Coronary artery (tissue), 2 donors: ENCODE measurements at places on chromosomes 6 and 20.

DNA sequence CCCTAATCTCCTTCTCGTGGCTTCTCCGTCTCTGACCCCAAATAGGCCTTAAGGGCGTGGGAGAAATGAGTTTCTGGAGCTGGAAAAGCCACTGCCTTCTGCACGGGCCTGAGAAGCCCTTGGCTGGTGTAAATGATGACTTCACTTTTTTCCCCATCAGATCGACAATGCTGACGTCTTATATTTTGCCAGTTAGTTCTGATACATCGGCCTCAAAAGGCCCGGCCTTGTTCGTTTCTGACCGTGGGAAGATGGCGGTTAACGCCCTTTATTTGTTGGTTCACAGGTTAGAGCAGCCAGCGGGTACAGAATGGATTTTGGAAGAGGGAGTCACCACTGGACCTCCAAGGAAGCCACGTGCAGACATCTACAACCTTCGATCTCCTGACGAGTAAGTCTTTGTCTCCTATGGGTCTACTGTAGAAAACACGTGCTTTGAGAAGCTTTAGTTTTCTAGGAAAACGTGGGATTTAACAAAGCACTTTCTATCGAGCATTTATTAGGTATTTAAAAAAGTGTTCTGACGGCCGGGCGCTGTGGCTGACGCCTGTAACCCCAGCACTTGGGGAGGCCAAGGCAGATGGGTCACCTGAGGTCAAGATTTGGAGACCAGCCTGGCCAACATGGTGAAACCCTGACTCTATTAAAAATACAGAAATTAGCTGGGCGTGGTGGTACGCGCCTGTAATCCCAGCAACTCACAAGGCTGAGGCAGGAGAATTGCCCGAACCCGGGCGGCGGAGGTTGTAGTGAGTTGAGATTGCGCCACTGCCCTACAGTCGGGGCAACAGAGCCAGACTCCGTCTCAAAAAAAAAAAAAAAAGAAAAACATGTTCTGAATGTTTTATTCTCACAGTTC lies 1.2 kb upstream of the ZNFX1 start:
- DNase-seq: no peak

- no peak for DNase-seq
These were observed 157.8 kb upstream of the TENT5A start for GRCh38 chr6:81909981-81910900.

DNA sequence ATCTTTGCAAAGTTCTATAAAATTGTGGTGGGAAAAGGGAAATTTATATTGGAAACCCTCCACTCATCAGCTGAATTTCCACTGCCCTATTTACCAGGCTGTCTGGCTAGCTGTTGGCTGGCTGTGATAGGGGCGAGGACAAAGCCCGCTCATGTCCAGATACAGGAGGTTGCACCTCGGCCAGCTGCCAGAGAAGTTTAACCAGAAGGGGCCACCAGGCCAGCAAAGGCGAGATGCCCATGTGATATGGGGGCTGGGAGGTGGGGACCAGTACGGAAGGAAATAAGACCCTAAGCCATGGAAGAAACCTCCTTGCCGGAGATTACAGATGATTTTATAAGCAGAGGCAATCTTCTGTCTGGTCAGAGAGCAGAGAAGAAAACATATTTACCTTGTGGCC lies 143.8 kb downstream of the FNDC1 start:
- DNase-seq: no peak

DNA sequence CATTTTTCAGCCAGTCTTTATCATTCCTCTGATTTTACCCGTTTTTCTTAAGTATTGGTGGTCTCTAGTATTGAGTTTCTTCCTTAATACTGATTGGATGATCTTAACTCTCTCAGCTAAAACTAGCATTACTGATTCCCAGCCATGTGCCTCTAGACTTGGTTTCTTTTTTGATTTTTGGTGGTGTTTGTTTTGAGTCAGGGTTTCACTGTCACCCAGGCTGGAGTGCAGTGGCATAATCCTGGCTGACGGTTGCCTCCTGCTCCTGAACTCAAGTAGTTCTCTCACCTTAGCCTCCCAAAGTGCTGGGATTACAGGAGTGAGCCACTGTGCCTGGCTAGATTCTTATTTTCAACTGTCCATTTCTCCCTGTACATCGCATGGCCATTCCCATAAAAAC lies 24.9 kb downstream of the DPPA5 start:
- DNase-seq: no peak

DNA sequence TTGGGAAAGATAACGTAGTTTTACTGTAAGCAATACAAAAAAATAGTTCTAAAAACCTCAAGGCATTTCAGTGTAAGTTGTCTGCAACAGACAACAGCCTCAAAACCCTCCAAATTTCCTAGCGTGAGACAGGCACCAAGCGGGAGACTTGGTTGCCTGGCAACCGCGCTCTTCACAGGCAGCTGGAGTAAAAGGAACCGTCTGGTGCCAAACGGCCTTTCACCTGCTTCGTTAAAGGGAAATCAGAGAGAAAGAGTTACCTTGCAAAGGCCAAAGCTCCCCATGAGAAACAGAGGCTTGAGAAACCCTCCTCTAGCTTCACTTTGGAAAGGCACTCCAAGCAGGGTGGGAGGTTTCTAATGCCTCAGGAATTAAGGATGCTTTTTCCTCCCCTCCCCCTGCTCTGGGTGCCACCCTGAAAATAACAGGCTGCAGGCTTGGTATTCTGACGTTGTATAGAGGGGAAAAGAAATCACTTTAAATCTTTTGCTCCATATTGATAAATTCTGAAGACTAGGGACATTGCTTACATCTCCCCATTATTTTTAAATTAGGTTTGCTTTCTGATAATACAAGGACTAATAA lies 129.7 kb upstream of the UFL1 start:
- no peak for DNase-seq

DNA sequence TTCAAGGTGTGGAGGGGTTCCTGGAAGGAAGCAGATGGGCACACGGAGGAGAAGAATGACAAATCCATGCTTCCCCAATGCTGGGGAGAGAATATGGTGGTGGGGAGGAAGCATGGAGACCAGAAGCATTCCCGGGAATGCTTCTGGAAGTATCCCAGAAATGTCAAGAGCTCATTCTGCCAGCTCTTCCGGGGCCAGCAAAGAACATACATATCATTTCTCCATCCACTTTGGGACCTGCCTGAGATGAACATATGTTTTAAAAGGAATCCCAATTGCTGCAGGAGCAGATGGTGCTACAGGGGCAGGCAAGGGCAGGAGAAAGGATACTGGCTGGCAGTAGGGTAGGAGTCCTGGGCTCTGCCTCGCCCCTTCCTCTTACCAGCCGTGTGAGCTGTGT lies 37.9 kb upstream of the CCDC167 start:
- DNase-seq: no peak
